ENCODE measurements at places on chromosomes 11 and 22.

- DNase-seq, result no peak
These were observed 67.8 kb upstream of the DDI1 start for GRCh38 chr11:103968685-103969084.

DNA sequence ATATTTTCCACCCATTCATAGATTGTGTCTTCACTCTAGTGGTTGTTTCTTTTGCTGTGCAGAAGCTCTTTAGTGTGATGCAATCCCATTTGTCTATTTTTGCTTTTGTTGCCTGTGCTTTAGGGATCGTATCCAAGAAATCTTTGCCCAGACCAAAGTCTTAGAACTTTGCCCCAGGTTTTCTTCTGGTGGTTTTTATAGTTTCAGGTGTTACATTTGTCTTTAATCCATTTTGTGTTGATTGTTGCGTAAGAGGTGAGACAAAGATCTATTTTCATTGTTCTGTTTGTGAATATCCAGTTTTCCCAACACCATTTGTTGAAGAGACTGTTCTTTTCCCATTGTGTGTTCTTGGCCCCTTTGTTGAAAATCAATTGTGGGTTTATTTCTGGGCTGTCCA lies 6.4 kb downstream of the IL10RA start:
- DNase-seq, result no peak

DNA sequence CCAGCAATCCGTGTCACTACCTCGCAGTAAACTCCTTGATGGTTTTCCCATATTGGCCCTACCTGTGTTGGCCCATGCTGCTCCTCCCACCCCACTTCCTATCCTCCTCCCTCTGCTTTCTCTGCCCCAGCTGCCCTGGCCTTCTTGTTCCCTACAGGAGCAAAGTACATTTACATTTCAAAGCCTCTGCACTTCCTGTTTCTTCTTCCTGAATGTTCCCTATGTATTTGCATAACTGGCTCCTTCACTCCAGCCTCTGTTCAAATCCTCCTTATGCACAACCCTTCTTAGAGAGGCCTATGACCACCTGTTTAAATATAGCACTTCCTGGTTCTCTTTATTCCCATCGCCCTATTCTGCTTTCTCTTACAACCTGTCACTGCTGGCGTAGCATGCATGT lies 62.2 kb downstream of the PARVA start:
- no peak for DNase-seq

DNA sequence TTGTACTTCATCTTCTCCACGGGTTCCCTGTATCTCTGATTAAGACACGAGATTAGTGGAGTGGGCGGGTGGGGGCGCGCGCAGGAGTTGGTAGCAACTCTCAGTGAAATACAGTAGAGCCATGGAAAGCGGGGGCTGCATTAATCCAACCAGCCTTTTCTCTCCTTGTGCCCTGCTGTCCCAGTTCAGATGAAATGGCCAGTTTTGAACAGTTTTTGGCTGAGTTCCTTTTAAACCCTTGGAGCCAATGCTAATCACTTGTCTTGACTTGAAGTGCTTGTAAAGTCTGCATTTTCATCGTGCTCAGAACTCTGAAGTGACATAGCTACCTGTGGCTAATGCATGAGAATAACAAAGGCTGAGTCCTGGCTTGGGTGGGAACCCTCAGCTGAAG lies 734 bp upstream of the TMEM123 start:
- no peak for DNase-seq

DNA sequence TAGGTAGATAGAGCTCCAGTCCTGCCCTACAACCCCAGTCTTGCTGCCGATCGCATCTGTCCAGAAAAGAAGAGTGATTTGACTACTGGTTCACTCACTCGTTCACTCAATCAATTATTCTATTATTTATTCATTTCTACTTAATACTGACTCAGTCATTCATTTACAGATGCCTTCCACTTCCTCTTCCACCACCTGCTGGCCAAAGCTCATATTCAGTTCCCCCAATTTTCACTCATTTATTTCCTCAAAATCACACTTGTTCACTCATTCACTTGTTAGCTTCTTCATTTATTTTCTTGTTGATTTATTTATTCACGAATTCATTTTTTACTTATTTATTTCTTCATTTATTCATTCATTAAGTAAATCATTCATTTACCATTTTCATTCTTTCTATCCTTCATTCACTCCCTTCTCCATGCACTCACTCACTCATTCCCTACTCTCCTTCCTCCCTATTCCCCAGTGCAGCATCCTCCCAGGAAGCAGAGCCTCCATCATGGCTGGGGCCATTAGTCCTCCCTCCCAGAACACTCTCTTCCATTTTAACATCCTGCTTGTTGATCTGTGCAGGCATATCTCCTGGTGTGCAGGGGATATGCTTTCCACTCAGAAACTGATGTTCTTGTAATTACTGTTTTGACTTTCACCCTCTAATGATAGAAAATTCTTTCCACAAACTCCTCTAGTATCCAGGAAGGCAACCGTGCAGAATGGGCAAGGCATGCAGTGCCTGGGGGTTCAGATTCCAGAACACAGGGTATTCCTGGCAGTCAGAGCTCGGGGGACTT lies 281.0 kb downstream of the TENM4 start:
- no peak for DNase-seq

DNA sequence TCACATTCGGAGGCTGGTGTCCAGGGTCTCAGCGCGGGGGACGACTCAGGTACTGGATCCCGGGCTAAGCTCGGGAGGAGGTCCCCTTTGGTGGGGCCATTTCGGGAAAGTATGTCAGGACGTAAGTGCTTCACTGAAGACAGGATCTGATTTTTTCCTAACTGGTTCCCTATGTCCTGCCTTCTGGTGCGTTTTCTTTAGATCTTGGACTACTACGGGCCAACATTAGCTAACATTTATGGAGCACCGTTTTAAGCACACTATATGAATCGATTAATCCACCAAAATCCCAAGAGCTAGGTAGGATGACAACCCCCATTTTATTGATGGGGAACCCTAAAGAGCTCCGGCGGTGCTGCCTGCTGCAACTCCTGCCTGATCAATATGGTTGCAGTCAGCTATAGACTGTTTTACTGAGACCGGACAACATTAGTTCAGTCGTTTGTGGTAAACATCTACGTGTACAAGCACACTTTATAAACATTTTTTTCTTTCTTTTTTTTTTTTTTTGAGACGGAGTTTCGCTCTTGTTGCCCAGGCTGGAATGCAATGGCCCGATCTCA lies 17.0 kb upstream of the WDR74 start:
- DNase-seq, result no peak

- DNase-seq, result no peak
These were observed 3.1 kb downstream of the GRIK4 start for GRCh38 chr11:120514541-120515121.

DNA sequence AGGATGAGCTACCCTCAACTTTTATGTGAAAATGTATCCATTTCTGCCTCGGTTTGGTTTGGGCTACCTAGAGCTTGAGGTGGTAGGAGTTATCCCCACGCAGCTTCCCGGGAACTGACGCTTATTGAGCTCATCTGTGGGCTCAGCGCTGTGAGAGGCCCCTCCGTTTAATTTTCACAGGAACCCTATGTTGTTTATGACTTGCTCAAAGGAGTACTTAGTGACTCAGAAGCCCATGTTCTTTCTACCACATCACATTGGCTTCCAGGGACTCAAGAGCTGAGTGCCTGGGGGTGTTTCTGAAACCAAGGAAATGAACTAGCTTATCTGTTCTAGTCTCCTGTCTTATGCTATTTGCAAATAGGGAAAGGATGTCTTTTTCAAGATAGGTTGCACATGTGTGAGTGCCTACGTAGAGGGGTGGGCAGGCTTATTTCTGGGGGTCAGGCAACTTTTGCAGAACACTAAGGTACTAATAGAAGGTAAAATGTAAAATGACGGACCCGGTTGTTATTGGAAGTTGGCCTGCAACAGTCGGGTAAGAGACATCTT lies 40.5 kb downstream of the MICAL2 start:
- DNase-seq, result no peak

DNA sequence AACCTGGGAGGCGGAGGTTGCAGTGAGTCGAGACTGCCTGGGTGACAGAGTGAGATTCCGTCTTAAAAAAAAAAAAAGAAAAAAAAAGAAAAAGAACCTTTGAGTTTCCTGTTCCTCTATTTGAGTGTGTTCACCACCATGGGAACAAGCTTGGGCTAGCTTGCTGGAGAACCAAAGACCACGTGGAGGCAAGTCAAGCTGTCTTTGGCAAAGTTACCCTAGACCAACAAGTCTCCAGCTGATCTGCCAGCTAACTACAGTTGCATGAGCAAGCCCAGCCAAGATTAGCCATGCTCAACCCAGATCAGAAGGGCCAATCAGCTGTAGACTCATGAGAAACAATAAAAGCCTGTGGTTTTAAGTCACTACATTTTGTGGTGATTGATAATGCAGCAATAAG lies 29.7 kb downstream of the SLN start:
- no peak for DNase-seq

GRCh38 chr11:102632026-102632425 lies 6.9 kb upstream of the MMP20 start:
- no peak for DNase-seq

GRCh38 chr11:114109206-114110090 lies 49.9 kb downstream of the ZBTB16 start:
- DNase-seq, result no peak

- DNase-seq, result no peak
These were observed 9.6 kb downstream of the TPH1 start for GRCh38 chr11:18036456-18036855.

- DNase-seq, result no peak
These were observed 7.0 kb downstream of the CD3E start for GRCh38 chr11:118311518-118311917.

GRCh38 chr11:45384016-45384415 lies 97.9 kb upstream of the SYT13 start:
- no peak for DNase-seq

DNA sequence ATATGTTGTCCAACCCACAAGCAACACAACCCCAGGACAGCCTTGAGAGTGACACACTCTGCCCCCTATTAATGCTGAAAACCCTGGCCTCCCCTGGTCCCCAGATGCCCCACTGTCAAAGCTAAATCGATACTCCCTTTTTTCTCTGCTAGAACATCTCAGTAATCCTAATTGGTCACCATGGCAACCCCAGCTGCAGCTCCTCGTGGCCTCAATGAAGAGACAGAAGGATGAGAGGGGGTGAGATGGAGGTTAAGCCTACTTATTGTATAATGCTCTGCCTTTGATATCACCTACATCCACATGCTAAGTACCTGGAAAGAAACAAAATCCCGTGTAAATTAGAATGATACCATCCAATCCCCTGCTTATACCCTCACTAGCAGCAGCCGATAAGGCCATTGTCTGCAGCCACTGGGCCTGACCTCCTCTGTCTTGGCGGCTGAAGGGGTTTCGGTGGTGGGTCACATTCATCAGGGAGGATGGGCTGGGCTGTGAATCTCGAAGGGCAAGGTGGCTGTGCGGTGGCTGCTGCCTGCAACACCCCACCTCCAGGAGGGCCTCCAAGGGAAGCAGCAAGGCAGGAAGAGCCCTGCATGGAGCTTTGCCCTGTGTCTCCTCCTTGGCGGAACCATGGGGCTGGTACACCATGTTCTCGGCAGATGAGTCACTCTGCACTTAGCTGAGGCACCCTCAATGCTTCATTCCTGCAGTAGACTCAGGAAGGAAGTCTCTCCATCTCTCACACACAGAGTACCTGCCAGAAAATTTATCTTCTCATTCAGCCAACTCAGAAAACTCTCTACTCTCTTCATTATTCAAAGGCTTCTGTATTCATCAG lies 399.5 kb downstream of the BUD13 start:
- DNase-seq, result no peak

GRCh38 chr11:38176686-38177322 lies 1578.8 kb upstream of the RAG2 start:
- DNase-seq, result no peak

- no peak for DNase-seq
These were observed 442.6 kb downstream of the TBC1D22A start for GRCh38 chr22:47205081-47205491.

DNA sequence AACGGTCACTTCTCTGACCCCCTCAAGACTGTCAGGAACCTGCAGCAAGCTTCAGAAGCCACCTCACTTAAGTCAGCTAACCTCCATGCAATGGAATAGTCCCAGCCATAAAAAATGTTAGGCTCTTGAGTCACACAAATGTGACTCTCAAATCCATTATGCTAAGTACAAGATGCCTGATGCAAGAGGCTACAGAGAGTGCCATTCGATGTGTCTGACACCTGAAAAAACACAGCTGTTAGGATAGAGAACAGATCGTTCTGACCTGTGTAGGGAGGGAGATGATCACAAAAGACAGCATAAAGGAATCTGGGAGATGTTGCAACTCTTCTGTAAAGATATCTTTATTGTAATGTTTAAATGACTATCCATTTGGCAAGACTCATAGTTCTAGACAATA lies 712.4 kb downstream of the TBC1D22A start:
- DNase-seq, result no peak

DNA sequence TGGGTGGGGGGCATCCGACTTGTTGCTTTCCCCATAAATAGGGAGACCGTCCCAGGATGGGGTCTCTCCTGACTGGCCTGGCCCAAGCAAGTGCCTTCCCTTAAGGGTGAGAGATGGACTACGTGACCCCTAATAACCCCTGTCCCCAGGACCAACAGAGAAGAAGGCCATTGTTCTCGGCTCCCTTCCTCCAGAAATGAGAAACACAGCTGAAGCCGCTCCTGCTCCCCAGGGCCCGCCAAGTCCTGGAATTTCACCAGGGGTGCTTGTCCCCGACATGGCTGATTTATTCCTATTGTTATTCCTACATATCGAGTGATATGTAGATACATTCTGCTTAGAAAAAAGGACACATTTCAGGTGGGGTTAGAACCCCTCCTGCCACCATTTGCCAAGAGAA lies 100.8 kb downstream of the TP53I11 start:
- DNase-seq, result no peak

DNA sequence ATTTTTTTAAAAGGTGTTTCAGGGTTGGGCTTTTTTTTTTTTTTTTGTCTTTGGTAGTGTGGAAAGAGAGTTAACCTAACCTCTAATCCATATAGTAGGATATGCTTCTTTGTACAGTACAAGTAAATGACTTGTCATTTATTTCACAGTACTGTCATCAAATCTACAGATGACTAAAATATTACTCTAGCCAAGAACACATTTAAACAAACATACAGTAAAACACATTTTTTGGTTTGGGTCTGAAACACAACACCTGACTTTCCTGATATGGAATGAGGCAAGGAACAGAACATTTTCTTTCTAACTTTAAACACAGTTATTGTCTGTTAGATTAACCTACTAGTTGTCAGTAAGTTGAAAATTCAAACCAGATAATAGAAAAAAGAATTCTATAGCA lies 68.1 kb downstream of the IMMP1L start:
- DNase-seq, result no peak

Data from bone marrow (tissue), 2 donors.